ENCODE measurements at places on chromosomes 16 and 17.

DNA sequence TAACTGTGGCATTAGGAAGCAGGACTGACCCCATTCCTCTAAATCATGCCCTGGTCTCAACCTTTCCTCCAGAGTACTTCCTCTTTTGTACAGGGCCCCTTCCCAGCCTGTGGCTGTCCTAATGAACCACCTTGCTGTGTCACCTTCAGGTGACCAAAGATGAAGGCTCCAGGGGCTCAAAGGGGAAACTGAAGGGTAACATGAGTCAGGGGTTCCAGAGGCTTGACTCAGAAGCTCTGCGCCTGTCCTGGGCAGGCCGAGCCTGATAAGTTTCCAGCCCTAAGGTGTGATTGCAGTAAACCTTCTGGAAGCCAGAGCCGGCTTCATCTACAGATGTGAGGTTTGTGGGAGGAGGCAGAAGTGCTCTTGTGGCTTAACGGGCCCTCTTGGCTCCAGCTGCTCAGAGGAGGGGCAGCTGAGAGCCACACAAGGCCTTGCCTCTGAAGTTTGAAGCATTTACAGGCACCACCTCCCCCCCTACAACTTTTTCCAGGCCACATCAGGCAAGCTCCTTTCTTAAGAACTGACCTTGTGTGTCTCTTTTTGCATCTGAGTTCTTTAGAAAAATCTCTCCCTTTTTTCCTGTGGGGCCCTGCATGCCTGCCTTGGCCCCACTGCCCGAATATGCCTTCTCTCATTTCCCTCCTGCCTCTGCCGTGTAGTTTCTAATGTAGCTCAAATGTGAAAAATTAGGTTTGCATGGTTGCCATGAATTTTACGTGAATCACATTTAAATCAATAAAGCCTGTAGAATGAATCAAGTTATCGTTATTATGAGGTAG, 149.9 kb downstream of the CLEC16A start:
- peak; percentile 39 for DNase-seq

DNA sequence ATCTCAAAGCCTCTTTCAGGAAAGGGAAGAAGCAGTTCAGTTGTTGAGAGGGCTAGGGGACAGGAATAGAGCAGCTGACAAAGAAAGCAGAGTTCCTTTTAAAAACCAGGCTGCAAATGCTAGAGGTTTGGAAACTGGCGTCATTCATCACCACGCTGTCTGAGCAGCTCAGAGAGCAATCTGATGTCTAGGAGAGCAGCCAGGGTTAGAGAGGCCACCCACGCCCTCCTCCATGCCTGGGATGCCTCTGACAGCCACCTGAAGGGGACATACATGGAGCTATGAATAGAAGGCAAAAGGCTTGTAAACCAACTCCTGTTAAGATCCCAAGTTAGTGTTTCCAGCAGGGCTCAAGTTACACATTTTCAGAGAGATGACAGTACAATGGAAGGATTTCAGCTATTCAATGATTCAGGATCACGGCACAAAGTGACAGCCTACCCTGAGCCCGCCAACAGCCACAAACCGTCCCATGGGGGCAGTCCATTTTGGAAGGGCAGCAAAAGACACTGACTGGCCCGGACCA, 12.4 kb downstream of the RAB5C start:
- DNase-seq = peak; percentile 87

DNA sequence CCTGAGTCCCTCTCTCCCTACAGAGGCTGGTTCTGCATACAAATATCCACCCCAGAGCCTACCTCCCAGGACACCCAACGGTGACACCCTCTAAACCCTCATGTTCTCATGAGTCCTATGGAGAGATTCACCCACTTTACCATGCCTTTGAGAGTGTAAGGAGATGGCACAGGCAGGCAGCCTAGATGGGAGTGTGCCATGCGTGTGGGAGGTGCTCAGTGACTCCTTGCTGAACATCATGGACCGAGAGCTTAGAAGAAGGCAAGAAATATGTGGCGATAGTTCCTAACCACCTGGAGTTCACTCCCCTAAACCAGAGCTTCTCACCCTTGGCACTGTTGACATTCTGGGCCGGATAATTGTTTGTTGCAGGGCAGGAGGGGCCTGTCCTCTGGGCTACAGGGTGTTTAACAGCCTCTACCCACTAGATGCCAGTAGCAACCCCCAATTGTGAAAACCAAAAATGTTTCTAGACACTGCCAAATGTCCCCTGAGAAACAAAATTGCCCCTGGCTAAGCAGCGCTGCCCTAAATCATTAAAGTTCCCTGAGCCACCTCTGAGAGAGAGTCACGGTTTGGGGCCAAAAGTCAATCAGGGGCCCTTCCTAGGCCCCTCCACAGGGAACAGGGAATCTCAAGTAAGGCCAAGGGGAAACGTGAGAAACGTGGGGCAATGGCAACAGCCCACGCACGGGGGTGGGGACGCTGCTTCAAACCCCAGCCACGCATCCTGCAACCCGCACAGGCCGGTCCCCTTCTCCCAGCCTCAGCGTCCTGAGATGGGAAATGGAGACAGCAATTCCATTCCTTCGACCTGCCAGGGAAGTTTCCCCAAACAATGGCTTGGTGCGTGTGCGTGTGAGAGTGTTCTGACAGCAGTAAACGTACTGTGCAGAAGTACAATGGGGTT, 66.8 kb downstream of the C16orf78 start:
- DNase-seq = no peak

DNA sequence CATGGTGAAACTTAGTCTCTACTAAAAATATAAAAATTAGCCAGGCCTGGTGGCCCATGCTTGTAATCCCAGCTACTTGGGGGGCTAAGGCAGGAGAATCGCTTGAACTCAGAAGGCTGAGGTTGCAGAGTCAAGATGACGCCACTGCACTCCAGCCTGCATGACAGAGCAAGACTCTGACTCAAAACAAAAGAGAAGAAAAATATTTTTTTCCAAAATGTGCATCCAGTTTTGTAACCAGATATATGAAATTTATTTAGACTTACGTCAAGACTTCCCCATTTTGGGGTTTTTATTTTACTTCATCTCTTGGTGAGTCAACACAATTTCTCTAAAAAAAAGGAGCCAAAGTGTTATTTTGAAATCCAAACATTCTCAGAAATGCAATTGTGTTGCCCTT, 5.5 kb upstream of the TM4SF5 start:
- no peak for DNase-seq

DNA sequence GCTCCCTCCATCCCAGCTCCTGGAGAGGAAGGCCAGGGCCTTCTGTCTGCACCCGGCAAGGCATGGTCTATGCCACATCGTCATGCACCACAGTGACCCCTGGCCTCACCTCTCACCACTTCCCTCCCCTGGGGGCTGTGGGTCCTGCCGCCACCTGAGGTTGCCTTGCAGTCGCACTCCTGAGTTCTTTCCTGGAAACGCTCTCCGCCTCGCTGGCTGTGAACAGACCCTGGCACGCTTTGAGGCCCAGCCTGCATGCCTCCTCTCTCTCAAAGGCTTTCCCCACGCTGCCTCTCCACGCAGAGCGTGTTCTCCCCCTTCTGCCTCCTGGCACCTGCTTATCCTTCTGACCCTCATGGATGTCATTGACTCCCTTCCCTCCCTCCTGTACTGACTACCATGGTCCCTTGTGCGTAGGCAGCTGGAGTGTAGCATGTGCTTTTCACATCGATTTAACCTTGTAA, 45.4 kb downstream of the SEC14L1 start:
- DNase-seq = no peak

All from EL (cell line).